ENCODE measurements at places on chromosomes 3 and 15.

DNA sequence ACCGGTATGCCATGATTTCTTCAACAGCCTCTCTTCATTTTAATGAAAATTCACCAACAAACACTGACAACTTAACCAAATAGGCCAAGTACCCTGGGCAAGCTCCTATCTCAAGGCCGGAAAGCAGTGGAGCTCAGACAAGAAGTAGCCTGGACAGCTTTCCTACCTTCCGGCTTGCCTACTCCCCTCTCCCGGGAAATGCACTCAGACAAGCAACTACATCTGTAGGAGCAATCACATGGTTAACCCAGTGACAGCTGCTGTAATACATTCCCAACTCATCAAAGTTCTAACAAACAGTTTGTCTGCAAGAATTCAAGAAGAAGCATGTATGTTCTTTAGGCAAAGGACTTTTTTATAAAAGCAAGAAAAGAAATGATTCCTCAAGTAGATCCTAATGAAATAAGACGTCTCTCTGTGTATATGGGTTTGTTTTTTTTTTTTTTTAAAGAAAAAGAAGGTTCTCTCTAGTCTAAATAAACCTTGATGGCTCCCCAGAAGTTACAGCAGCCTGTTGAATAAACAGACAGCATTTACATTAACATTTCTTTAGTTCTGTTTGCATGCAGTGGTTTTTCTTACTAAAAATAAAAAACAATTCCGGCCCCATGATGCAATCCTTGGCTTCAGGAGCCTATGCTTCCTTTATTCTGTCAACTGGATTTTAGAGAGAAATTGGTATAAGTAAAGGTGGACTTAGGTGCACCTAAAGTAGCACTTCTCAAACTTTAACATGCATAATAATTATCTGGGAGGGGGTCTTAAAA, 278.7 kb downstream of the NEK10 start:
- DNase-seq = no peak

- DNase-seq = no peak
Observed at GRCh38 chr15:39833515-39833981, 50.9 kb upstream of the FSIP1 start.

GRCh38 chr15:60530653-60531052, 51.7 kb upstream of the ICE2 start:
- no peak for DNase-seq

- DNase-seq = no peak
Observed at GRCh38 chr3:48185129-48185528, 3.1 kb downstream of the CDC25A start.

GRCh38 chr3:24047513-24047912, 102.4 kb downstream of the NR1D2 start:
- DNase-seq = no peak

- no peak for DNase-seq
Observed at GRCh38 chr3:71131375-71132314, 451.9 kb downstream of the FOXP1 start.

- DNase-seq = no peak
Observed at GRCh38 chr3:41684797-41685735, 276.8 kb downstream of the ULK4 start.

- no peak for DNase-seq
Observed at GRCh38 chr3:188180114-188180513, 26.2 kb downstream of the LPP start.

DNA sequence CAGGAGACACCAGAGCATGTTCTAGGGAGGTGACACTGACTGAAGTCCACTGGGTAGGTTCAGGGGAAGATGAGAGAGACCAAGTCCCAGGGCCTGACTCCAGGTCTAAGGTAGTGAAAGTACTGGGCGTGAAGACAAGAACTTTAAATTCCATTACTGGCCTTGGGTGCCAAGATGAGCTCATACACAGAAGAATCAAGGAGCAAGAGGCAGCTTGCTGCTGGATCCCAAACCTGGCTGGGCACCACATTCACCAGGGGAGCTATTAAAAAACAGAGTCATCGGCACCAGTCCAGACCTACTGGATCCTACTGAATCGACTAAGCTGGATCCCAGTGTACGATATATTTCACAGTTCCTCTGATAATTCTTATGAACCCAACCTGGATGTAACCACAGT, 42.1 kb upstream of the ATG7 start:
- no peak for DNase-seq

DNA sequence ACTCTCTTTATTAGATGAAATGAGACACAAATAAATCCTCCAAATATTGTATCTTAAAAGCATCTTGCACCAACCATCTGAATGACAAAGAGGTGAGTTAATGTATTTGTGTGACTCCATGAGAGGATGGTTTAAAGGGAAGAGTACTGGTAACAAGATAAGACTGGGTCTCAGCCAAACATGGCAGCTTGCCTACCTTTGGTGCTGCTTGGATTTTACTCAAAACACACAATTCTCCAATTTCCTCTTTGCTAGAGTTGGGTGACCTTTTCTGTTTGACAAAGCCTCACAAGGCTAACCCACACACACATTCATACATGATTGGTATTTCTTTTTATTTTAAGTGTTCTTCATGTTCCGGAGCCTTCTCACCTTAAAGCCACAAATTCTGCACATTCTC, 506.4 kb downstream of the FGF12 start:
- DNase-seq = no peak

DNA sequence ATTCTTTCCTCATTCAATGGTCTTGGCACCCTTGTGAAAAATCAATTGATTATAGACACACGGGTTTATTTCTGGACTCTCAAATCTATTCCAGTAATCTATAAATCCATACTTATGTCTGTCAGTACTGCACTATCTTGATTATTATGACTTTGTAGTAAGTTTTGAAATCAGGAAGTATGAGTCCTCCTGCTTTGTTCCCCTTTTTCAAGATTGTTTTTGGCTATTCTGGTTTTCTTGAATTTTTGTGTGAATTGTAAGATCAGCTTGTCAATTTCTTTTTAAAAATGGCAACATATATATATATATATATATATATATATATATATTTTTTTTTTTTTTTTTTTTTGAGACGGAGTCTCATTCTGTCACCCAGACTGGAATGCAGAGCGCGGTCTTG, 32.3 kb upstream of the CFAP20DC start:
- DNase-seq = no peak

- no peak for DNase-seq
Observed at GRCh38 chr3:150828997-150829396, 66.0 kb upstream of the SIAH2 start.

GRCh38 chr3:104952146-104952972, 414.4 kb upstream of the ALCAM start:
- no peak for DNase-seq

DNA sequence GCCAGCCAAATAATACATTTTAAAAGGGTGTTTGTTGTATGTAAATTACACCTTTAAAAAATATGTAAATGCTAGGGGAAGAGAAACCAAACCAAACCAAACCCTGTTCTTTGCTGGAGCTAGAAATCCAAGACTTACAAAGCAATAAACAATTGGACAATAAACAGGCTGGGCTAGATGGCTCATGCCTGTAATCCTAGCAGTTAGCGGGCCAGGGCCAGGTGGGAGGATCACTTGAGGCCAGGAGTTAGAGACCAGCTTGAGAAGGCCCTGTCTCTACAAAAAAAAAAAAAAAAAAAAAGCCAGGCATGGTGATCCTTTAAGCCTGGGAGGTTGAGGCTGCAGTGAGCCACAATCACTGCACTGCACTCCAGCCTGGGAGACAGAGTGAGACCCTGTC, 12.5 kb downstream of the STOML1 start:
- no peak for DNase-seq

GRCh38 chr3:56806407-56806806, 4.7 kb upstream of the ARHGEF3 start:
- no peak for DNase-seq

DNA sequence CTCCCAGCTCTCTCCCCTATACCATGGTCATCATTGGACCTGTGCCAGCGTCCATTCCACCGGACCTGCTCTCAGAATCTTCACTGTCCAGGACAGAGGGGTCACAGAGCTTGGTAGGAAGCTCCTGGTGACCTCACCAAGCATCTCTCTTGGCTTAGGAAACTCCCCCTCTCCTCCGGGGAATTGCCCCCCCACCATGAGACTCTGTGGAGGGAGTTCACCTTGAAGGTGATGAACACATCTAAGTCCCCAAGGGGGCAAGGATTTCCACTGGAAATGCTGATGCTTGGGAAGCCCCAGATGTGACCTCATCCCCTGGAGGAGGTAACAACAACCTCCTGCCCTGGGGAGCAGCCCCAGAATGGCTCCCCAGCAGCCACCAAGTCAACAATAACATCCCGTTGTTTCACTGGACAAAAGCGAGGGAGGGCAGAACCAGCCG, 3.2 kb downstream of the SEMA7A start:
- DNase-seq = no peak

DNA sequence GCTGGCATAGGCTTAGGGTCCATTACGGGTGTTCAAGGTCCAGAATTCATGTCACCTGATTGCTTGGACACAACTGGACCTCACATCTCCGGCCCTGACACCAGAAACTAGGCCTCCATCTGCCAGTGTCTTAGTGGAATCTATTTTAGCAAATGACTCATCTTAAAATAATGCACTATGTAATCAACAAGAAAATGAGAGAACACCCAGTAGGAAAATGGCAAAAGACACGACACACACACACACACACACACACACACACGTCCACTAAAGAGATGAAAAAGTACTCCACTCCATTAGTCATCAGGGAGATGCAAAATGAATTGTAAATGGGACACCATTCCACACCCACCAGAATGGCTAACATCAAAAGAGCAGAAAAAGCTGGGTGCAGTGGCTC, 11.2 kb downstream of the APBA2 start:
- DNase-seq = no peak

GRCh38 chr3:183123891-183124290, 24.6 kb upstream of the MCCC1 start:
- DNase-seq = no peak

DNA sequence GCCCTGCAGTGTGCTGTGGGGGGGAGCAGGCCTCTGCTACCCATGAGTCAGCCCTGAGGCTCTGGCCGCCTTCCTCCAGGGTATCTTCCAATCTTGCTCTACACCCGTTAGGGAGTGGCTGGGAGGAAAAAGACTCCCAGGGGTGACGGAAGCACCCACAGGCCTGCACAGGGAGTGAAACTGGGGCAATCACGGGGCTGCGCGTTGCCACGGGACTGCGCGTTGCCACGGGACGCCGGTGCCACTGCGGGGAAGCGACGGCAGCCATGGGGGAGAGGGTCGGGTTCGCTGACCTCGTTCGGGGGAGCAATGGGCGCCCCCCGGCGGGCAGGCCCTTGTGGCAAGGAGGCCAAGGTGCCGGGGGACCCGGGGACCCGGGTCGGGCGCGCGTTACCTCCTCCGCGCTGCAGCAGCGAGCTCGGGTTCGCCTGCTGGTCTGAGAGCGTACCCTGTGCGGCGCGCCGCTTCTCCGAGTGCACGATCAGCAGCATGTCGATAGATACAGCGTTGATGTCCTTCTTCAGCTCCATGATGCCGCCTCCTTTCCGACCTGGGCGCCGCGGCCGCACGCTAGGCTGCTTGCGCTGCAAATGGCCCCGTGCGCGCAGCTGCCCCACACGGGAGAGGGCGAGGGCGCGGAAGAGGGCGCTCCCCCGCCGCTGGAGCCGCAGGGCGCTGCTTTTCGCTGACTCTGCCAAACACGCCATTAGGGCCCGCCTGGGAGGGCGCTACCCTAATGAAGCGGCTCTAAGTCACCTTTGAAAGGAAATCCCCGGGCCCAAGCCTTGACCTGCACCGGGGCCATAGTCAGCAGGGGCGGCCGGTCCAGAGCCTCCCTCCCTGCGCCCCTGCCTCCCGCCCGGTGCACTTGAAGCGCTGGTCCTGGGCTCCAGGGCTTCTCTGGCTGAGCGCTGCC, at the start of gene KY:
Gene KY (minus strand): TSS at position 592 of the 916 bp plus-strand sequence. CDS start 62 bp downstream, at position 530.
- DNase-seq = no peak

- DNase-seq = no peak
Observed at GRCh38 chr3:53255423-53255774, 423 bp downstream of the TKT start.

- no peak for DNase-seq
Observed at GRCh38 chr3:103308921-103309320, 874.1 kb downstream of the ZPLD1 start.

- DNase-seq = no peak
Observed at GRCh38 chr15:62262305-62262941, 97.3 kb upstream of the C2CD4B start.

DNA sequence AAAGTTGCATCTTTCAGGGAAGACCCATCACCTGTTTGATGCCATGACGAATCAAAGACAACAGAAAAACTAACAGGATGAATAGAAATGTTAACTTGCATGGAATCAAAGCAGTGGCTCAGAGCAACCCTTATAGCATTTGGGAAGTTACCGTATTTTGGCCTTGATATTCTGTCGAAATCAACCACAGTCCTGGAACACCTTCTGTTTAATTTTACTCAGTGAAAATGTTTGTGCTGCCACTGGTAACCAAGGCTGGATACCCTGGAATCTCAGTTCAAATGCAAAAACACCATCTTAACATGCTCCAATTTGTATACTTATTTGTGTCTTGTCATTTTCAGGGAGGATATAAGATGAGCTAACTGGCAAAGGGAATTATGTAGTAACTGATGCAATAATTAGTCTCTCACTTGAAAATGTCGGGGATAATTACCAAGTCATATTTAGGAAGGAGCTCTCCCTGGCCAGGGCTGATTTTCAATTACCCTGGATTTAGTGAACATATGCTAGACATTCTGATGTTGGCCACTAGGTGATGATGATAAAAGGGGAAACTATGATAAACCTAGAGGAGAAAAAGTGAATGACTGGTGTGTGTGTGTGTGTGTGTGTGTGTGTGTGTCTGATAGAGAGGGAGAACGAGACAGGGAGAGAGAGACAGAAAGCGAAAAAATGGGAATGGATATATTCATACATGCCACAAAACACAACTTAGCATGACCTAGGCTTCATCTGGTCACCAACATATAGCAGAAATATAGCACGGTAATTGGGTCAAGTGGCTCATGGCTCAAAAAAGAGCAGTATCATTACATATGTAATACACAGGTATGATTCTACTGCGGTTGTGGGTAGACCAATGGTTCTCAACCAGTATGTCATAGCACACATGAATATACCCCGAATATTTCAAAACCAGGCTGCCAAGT, 19.0 kb upstream of the PRICKLE2 start:
- no peak for DNase-seq

- no peak for DNase-seq
Observed at GRCh38 chr3:39601241-39601640, 133.8 kb downstream of the MOBP start.

- no peak for DNase-seq
Observed at GRCh38 chr3:21585216-21585740, 165.7 kb downstream of the ZNF385D start.

- DNase-seq = no peak
Observed at GRCh38 chr3:78799681-78800080, 968.1 kb downstream of the ROBO1 start.
